T-helper 9 cell (primary cell): ENCODE measurements at places on chromosomes 5 and 9.
A peak's percentile ranks its signal among the peaks of the same experiment; 100 is the strongest.

DNA sequence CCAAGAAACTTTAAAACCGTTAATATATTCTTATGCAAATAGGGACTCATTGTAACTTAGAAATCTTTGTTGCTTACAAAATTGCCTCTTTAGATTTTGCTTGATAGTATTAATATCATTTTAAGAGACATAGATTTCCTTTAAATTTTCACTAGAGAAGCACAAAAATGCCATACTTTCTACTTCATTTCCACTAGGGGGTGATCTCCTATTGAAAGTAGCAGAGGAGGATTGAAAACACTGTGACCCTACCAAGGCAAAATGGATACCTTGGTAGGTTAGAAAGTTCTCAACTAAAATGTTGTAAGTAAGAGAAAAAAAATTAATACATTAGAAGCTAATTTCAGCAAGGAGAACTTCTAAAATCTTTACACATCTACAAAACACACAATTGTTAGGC, 204.9 kb downstream of the CHSY3 start:
- DNase-seq, result no peak

DNA sequence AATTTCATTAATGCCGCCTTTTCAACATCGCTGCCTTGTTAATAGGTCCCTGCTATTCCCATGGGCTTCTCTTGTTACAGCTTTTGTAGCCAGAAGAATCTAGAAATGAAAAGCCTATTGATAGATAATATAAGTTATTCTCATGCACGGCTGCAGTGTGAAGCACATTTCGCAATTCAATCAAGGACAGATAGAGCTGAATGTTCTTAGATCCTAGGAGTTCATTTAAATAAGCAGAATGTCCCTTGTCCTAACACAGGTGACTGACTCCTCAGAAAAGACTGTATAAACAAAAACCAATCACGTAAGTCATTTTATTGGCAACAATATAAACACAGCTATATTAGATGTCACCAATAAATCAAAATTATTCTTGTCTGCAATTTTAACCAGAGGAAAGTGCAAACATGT, 9.4 kb downstream of the GLIS3 start:
- no peak for DNase-seq

DNA sequence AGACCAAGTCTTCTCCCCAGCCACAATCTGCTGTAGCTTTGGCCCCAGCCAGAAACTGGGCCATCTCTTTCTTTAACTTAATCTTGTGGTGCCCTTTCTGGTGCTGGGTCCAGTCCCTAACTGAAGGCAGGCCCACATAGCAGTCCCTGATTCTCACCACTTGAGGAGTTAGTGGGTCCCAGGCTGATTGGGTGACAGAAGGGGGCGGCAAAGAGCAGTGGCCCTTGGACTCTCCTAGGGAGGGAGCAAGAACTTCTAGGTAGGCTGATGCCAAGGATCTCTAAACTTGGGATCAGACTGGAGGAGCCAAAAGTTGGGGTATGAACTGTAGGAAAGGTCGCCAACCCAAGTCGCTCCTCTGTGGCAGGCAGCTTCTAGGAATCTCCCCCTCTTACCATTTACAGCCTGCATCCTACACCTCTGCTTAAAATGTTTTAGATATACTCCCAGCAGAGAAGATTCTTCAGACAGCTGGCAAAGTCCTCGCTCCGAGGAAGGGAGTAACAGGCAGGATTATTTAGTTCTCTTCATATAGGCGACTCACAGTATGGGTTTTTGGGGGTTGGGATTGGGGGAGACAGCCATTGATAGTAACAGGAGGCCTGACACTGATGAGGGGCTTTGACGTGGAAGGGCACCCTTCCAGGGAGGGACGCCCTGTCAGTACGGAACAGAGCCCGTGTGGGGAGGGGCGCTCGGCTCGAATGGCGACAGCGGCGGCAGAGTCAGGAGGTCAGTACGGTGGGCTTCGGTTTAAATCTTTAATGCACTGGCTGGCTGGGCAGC, 2.0 kb upstream of the CCL27 start:
- peak; percentile 69 for DNase-seq

GRCh38 chr5:145787001-145787400, 48.1 kb downstream of the PRELID2 start:
- no peak for DNase-seq

DNA sequence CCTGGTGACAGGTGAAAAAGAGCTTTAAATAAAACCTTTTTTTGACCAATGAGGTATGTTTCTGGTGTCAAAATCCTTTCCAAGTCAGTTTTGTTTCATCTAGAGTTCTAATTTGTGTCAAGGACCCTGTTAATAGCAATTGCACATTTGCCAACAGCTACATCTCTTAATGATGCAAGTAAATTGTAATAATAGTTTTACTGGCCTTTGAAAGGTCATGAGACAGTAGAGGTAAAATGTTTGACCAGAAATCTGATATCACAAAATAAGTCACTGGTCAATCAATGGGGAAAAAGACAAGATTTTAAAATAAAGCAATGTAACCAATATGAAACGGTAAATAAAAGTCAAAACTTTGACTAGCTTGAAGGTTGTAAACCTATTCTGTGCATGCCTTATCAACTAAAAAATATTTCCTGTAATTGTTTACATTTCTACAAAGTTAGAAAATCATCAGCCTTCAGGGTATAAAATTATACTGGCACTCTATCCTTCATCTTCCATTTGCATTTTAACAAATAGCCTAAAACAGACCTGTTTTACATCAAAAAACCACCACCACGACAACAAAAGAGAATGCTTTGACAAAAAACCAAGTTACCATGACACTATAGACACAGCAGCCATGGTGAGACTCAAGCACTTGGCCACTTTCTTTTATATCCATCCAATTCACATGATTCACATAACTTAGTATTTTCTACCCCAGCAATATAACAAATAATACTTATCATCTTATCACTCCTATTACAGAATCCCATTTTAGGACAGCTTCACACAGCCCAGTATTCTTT, 3.0 kb downstream of the NADK2 start:
- DNase-seq, result no peak

DNA sequence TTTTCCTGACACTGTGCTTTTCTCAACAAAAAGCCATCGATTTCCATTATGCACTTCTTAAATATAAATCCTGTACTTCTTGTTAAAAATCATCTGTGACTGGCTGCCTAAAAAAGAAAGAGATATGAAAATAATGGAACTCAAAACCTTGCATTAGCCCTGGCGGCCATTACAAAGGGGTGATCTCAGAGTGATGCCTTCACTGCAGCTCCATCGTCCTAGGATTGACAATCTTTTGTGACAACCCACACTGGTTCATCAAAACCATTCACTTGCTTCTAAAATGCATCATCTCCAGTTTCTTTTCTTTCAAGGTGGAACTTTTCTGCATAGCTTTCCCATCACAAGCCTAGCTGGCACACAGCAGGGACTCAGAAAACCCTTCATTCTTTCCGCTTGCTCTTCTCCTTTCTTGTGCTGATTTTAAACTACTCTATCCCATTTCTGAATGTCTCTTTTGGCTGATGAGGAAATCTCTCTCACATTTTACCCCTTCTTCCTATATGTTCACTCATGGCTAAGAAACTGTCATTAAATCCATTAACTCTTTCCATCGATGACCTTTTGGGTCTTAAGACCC, 351.9 kb downstream of the GLIS3 start:
- DNase-seq, result no peak

DNA sequence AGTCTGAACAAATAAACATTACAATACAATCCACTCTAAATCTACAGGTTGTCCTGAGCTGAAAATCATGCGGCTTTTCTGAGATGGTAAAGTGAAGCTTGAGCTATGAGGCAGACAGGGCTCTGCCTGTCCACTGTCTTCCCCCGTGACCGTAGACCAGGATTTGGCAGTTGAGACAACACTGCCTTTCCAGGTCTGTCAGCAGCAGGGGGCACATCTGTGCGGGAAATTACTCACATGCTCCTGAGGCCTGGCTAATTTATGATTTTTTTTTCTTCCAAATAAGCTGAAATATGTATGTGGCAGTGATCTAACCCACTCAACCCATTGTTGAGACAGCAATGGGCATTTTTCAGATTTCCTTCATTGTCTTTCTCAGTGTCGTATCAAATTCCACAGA, 307.9 kb downstream of the FBXL7 start:
- DNase-seq, result no peak

DNA sequence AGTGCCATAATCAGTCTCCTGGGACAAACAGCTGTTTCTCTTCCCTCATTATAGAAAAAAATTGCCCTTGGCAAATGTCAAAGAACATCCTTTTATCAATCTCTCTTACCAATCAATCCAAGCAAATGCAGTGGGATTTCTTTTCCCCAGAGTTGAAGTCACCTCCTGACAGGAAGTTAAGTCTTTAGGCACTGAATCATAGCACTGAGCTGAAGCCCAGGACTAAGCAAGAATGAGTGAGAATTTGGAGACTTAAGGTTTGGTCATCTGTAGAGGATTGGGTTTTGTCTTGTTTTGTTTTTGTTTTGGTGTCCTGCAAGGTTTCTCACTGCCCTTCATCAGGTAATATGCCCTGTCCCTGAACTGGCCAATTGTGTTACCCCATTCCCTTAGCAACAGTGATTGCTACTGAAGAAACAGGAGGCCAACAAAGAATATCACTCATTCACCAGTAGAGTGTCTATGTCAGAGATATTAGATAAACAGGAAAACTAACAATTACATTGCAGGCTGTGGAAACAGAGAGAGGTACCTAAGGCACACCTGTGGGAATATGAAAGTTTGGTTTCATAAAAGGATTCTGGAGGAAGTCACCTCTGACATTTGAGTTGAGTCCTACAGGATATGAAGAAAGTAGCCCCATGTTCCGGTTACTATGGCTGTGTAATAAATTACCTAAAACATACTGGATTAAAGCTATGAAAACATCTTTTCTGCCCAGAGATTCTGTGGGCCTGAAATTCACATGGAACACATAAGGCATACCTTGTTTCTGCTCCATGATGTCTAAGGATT, 4.5 kb upstream of the FXN start:
- DNase-seq, result no peak

- no peak for DNase-seq
These were observed 148.2 kb downstream of the GIN1 start for GRCh38 chr5:102971676-102972293.

- no peak for DNase-seq
These were observed 73.7 kb downstream of the GTF3C4 start for GRCh38 chr9:132743931-132744479.

- no peak for DNase-seq
These were observed 744 bp downstream of the OTULIN start for GRCh38 chr5:14665101-14665822.

DNA sequence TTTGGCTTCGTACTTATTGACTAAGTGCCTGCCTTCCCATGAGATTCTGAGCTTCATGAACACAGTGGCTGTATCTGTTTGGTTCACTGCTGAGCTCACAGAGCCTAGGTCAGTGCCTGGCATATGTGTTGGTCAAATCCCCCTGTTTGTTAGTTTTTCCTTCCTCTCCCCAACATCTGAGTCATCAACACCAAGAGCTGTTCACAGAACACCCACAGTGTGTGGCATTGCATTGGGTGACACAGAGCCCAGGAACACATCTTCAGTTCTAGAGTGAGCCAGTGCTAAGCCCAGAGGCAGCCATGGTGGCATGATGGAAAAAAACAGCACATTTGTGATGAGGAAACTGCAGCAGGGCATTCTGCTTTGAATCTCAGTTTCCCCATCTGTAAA, 294.6 kb downstream of the SEC61B start:
- no peak for DNase-seq

DNA sequence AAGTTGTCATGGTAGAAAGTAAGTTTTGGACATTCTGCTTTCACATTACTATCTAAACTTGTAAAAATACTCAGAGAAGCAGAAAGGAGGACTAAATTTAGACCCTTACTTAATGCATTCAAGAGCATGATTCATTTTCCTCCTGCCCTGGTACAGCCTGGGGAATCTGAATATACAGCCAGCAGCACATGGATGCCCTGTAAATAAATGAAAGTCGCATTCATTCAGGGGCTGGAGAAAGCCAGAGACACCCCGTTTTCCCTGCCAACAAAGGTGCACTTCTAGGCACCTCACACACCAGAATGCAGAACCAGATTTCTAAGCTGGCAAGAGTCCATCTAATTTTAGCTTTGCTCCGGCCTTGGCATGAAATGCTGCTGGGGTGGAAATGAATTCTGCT, 172.7 kb upstream of the KLF9 start:
- DNase-seq, result no peak

- no peak for DNase-seq
These were observed 4.2 kb downstream of the DAB2 start for GRCh38 chr5:39420482-39421145.

GRCh38 chr9:99305820-99306811, 84.0 kb downstream of the SEC61B start:
- no peak for DNase-seq

DNA sequence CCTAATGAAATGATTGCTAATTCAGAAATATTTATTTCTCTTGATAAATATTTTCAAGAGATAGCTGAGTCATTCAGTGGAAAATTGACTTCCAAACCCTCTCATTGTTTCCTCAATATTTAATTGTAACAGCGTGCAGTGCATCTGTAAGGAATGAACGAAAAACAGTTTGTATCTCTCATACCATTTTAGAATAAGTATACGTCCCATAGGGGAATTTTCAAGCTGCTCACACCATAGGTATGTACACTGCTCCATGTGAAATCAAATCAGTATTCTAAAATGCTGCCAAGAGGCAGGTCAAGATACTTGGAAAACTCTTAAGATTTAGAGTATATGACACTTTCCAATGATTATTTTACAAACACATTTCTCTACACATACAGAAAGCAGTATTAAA, 202.2 kb downstream of the ARL15 start:
- no peak for DNase-seq

DNA sequence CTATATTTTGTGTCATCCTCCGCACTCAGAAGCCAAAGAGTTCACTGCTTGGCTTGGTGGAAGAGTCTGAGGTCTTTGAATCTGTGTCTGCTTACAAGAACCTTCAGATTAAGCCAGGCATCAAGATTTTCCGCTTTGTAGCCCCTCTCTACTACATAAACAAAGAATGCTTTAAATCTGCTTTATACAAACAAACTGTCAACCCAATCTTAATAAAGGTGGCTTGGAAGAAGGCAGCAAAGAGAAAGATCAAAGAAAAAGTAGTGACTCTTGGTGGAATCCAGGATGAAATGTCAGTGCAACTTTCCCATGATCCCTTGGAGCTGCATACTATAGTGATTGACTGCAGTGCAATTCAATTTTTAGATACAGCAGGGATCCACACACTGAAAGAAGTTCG, 19.2 kb downstream of the TIGD6 start:
- no peak for DNase-seq

DNA sequence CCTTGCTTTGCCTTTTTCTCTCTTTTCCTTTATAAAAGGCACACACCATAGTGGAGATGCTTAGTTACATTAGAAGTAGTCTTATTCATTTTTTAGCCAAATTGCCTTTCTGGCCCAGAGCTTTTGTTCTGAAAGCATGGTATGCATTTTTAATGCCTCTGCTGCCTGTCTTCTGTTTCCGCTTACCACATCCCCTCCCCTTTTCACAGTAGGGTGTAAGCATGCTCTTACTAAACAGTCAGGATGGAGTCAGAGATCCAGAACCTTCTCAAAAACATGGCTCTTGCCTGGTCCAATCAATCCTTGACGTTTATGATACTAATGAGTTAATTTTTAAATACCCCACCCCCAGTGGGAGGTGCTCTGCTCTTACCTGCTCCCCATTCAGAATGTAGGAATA, 22.5 kb downstream of the PPP3R2 start:
- DNase-seq, result no peak

GRCh38 chr5:176762489-176762888, 47.9 kb upstream of the UNC5A start:
- DNase-seq, result no peak
